ENCODE measurements at places on chromosomes 16 and 17.
A peak's percentile ranks its signal among the peaks of the same experiment; 100 is the strongest.

GRCh38 chr17:68396226-68397107 is 60.8 kb downstream of the WIPI1 start:
- no peak for DNase-seq

DNA sequence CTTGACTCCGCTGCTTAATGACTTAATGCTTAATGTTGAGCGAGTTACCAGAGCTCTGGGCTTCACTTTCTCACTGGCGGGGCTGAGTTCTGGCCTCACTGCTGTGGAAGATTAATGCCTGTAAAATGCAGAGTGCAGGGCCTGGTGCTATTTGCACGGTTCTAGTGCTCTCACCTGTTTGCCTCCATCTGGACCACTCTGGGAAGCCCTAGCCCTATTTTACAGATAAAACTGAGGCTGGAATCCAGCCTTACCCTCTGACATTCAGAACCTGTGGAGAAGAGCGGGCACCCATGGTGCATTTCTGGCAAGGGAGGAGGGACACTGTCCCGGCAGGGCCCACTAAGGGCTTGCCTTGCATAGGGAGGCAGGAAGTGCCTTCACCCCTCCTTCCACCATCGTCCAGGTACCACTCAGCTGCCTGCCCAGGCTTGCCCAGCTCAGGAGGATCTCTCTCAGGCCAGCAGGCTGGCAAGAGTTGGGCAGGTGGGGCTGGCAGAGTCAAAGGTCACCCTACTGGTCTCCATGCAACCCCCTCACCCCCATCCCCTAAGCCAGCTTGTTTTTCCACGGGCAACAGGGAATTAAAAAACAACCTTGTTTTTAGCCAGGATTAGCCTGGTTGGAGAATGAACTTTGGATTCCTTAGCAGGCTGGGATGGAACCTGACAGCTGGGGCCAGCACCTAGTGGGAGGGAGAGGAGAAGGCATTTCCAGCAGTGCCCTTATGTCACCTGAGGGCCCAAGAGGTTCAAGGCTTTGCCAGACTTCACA is 4.1 kb upstream of the UBALD1 start:
- no peak for DNase-seq

DNA sequence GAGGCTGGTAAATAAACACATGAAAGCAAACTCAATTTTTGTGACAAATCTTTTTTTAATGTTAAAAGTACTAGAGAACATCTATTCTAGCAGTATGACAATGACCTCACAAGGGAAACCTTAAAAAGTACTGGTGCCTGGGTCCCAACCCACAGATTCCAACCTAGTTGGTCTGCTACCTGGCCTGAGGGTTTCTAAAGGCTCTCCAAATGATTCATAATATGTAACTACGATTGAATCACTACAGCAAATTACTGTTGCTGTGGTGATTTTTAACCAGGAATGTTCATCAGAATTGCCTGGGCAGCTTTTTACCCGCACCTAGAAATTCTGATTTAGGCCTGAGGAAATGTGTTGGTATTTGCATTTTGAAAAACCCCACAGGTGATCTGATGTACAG is 26.1 kb downstream of the CDR2 start:
- no peak for DNase-seq

DNA sequence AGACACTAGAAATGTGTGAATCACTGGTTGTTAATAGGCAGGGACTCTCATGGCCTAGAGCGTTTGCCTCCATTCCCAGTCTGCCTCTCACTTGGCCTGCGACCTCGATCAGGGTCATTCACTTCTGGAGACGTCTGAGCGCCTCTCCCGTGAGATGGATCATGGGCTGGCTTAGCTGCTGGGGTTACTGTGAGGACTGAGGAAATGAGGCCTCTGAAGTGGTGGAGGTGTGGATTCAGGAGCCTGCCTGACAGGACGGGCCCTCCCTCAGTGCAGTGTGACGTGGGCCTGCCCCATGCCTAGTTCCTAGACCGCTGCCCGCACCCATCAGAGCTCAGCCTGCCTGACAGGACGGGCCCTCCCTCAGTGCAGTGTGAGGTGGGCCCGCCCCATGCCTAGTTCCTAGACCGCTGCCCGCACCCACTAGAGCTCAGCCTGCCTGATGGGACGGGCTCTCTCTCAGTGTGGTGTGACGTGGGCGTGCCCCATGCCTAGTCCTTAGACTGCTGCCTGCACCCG is 61.9 kb downstream of the BANP start:
- no peak for DNase-seq

GRCh38 chr17:81583589-81584342 is 31.6 kb upstream of the FAAP100 start:
- no peak for DNase-seq

- no peak for DNase-seq
Measured at GRCh38 chr16:4693956-4694641, 737 bp downstream of the NUDT16L1 start.

GRCh38 chr16:51458356-51459140 is 307.5 kb upstream of the SALL1 start:
- no peak for DNase-seq

DNA sequence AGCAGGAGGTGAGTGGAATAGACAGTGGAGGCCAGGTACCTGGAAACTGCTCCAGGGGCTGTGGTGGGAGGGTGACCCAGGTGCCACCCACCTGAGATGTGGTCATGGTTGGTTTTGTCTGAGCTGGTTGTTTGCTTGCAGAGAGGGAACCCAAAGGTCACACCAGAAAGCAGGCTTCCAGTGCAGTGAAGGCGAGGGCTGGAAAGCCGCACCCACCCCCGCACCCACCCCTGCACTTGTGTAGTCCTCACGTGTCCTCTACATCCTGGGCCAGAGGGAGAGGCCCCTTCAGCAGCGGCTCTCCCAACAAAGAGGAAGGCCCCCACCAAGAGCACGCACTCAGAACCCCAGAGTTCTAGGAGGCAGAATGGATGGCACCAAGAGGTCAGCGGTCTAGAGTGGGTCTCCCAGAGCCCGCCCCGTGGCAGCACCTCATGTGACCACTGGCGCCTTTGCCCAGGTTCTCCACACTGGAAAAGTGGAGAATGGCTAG is 92.6 kb upstream of the CBX4 start:
- no peak for DNase-seq

DNA sequence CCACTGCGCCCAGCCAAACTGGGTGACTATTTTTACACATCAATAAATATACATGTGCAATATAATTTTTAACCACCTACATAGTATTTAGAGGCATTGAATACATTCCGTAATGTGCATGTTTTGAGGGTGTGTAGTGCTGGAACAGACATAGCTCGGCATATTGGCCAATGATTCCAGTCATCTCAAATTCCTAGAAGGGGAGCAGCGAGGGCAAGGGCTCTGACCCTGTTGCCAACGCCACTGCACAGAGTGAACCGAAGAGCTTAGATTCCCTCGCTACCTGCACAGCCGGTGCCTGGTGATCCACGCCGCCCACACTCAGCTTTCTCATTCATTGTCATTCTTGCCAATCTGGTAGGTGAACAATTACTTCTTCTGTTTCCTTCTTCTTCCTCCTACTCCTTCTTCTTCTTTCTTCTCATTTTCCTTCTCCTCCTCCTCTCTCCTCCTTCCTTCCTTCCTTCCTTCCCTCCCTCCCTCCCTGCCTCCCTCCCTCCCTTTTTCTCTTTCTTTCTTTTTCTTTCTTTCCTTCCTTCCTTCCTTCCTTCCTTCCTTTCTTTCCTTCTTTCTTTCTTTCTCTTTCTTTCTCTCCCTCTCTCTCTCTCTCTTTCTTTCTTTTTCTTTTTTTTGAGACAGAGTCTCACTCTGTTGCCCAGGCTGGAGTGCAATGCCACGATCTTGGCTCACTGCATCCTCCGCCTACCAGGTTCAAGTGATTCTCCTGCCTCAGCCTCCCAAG is 26.3 kb upstream of the ATP2A3 start:
- no peak for DNase-seq

- no peak for DNase-seq
Measured at GRCh38 chr16:11688520-11688886, 20.2 kb downstream of the SNN start.

DNA sequence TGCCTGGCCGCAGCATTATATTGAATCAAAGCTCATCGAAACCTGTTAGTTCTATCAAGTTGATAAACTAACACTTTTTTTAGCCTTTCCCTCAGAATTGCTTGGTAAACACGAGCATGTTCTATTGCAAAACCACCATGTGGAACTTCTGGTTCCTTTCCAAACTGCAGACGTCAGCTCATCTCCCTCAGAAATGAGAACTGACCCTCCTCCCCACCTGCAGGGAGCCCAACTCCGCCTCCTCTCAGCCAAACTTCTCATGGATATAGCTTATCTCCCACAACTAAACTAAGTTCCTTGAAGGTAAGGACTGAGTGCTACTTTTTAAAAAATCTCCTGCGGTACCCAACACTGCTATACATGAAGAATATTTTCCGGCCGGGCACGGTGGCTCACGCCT is 6.7 kb downstream of the SHMT1 start:
- no peak for DNase-seq

DNA sequence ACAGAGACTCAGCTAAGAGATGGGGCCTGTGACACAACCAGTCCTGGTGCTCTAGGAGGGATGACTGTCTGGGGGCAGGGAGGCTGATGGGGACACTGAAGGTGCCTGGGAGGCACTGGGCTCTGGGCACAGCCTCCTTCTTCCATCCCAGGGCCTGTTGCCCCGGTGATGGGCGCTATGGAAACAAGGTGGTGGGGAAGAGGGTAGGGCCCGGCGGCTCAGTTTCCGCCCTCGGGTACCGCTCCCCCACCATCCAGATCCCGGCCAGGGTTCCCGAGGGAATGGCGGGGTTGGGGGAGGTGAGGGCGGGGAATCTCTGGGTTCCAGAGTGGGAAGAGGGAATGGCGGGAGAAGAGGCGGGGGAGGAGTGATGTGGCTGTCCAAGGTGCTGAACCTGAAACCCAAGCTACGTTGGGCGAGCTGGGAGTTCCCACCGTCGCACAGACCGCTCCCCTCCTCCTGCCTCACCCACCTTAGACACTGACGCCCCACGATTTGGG is 981 bp downstream of the KCNH4 start:
- DNase-seq, result peak; percentile 72
